ENCODE measurements at places on chromosomes 1 and 21.

DNA sequence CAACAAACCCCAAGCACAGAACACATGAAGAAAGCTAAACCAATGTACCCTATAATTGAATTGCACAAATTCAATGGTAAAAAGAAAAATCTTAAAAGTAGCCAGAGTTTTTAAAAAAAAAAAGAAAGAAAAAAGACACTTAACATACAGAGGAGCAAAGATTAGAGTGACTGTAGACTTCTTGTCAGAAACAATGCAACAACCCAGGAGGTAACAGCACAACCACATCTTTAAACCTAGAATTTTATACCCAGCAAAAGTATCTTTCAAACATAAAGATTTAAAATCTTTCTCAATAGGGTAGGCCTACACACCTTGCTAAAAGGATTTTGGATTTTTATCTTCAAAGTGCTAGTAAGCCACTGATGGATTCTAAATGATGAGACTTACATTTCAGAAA, 64.4 kb downstream of the PHTF1 start:
- no peak for DNase-seq

GRCh38 chr1:101238681-101239094, 1.9 kb downstream of the S1PR1 start:
- peak; percentile 94 for DNase-seq

- DNase-seq = no peak
These were observed 7.6 kb downstream of the EDN2 start for GRCh38 chr1:41476807-41477361.

GRCh38 chr1:30745834-30746208, 11.8 kb downstream of the LAPTM5 start:
- no peak for DNase-seq

DNA sequence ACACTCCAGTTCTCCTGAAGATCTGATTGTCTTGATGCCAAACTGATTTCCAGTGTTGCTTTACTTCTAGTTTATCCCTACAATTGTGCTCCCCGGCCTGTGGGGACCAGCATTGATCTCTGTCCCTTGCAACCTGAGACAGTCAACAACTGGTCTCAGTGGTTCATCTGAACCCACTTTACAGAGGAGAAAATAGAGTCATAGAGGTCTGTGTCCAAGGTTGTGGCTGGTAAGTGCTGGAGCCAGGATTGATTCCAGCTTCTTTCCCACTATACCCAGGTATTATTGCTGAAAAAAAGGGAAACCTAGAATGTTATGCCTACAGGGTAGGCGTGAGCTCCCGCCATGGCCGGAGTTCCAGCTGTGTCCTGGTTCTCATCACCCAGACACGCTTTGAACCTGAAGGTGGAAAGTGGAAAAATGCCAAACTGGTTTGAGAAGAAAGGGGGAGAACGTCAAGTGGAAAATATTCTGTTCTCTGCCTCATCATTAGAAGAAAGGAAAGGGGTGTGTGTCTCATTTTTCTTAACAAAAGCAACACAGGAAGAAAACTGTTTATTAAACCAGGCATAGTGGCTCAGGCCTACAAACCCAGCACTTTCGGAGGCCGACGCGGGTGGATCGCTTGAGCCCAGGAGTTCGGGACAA, 60.7 kb upstream of the ITPKB start:
- DNase-seq = no peak

DNA sequence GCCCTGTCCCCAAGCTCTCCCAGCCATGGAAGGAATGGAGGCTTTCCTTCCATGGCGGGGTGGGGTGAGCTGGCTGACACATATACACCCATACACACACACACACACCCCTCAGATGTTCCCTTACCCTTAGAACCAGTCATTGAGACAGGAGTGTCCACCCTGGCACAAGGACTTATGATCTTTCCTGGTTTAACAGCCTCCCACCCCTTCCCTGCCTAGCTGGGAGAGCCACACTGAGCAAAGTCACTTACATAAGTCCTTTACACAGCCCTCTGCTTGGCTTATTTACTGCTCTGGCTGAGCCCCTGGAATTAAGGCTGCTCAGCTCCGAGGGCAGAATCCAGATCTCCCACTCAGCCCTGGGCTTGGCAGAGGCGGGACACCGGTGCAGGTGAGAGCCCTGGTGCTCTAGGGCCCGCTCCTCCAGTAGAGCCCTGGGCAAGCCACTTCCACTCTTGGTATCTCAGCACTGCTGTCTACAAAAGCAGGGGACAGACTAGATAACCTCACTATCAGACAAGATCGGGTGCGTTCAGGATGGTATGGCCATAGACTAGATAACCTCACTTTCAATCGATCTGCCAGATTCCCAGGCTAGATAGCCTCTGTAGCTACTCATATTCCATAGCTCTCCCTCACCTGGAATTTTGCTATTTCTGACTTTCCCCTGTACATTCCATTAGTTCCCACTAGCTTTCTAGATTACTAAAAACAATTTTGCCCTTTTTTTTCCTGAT, 16.7 kb downstream of the SLC6A9 start:
- no peak for DNase-seq

GRCh38 chr1:194846488-194846887, 1660.1 kb upstream of the B3GALT2 start:
- DNase-seq = no peak

DNA sequence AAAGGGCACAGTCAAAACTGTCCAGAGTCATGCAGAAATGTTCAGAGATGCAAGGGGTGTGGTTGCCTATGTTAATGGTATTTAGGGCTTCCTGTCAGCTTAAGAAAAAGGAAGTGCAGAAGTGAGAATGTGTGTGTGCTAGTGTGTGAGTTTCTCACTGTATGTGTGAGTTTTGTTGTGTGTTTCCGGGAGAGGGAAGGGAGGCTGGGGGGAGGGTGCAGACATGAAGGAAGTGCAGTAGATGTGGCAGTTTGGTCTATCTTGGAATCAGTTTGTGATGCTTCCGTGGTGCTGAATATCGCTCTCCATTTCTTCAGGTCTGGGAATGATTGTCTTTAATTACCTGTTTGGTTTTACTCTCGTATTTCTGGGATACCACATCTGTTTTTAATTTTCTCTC, 16.5 kb upstream of the ATP6V1G3 start:
- DNase-seq = peak; percentile 85

GRCh38 chr1:96521010-96521409, 200.6 kb upstream of the PTBP2 start:
- DNase-seq = no peak

GRCh38 chr1:95631695-95632094, 397.7 kb downstream of the RWDD3 start:
- DNase-seq = no peak

- no peak for DNase-seq
These were observed 20.1 kb downstream of the CBR1 start for GRCh38 chr21:36089946-36090345.

DNA sequence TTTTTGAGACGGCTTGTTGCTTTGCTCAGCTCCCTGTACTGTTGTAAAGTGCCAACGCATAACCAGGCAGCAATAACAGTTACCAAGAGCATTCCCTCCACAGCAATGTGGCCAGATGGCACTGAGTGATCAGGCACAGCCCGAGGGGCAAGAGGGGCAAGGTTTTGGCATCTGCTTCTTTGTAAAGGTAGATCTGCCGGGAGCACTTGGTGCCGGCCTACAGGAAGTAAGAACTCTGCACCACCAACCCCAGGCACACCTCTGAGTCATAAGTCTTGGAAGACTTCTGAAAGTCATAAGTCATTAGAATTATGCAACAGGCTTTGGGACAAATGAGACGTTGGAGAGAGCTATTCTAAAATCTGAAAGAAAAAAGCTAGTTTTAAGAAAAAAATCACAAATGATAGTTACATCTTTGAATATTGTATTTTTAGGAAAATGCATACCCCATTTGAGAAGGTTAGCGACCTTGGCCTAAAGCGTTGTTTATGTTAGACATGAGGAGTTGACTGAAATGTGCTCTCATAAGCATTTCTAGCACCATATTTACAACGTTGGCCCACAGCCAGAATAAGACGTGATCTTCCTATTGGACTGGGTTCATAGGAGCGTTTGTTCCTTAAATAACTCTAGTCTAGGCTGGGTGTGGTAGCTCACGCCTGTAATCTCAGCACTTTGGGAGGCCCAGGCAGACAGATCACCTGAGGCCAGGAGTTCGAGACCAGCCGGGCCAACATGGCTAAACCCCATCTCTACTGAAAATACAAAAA, 37.7 kb upstream of the MAP10 start:
- no peak for DNase-seq

- no peak for DNase-seq
These were observed 302.7 kb downstream of the DISC1 start for GRCh38 chr1:231929311-231929710.

DNA sequence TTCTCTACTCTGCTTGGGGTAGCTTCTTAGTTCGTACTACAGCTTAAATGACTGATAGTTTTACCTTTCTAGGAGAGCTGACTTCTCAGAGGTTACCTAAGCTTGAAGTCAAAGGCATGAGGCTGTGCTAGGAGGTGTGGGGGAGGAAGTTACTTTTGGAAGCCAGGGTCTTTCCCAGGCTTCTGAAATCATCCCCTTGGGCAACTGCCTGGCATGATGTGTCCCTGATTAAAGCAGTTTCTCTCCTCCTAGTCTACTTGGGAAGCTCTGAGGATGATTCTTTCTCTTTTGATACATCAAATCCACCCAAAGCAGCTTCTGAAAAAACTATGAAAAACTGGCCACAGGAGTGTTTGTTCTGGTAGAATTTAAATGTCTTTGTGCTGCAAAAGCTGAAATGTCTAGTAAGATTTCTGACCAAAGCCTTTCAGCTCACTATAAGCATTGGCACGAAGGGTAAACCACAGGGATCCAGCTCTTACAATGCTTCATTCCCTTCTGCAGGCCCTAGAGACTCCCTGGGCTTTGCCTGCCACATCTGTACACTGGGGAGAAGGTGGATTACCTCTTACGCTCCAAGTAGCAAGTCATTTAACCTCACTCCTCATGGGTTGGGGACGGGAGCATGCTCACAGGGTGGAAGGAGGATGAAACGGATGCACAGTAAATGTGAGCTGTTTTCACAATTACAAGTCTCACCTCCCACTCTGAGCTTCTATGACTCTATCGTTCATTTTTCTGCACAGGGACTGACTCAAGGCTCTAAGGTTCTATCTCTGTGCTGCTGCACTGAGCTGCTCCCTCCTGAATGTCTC, 59.6 kb downstream of the RUNX1 start:
- DNase-seq = peak; percentile 76

GRCh38 chr1:234512451-234512861, 33.5 kb upstream of the TARBP1 start:
- no peak for DNase-seq

GRCh38 chr21:29885491-29885890, 54.3 kb downstream of the GRIK1 start:
- no peak for DNase-seq

- no peak for DNase-seq
These were observed 14.0 kb upstream of the TBX19 start for GRCh38 chr1:168266644-168267186.

DNA sequence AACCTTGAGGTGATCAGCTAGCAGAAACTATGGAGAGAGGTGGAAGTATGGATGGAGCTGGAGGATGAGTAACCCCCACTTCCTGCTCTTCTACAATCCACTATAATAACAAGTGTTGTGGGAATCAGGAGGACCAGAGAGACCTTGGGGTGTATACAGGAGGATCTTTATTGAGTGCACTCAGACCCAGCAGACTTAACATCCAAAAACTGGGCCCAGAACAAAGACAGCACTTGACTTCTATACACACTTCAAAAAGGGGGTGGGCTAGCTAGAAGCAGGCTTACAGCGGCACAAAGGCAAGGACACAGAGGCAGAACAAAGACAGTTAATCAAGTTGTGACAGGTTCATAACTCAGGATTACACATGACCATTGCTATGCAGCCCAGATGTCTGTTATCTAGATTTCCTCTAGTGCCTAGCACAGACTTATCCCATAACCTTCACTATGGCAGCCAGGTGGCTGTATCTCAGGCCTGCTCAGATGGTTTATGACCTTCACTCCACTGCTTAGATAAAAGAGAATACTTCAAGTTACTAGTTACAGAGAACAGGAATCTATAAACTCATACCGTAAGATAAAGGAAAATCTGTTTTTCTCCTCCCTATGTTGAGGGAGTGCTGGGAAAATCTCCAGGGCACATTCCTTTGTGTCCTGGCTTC, 36.1 kb upstream of the PADI2 start:
- DNase-seq = no peak

DNA sequence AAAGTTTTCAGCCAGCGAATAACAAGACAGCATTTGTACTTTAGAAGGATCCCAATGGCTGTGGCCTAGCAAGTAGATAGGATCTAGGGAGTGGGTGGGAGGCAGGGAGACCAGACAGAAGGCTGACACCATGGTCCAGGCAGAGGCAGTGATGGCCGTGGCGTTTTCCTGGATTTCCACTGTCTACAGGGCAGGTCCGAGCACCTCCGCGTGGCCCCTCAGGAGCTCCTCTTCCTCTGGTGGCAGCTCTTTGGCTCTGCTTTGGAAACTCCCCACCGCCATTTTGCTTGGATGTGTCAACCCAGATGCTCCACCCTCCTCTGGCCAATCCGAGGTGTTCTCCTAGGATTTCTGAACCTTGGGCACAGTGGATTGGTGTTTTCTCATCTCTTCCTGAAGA, 25.1 kb downstream of the PADI4 start:
- no peak for DNase-seq

DNA sequence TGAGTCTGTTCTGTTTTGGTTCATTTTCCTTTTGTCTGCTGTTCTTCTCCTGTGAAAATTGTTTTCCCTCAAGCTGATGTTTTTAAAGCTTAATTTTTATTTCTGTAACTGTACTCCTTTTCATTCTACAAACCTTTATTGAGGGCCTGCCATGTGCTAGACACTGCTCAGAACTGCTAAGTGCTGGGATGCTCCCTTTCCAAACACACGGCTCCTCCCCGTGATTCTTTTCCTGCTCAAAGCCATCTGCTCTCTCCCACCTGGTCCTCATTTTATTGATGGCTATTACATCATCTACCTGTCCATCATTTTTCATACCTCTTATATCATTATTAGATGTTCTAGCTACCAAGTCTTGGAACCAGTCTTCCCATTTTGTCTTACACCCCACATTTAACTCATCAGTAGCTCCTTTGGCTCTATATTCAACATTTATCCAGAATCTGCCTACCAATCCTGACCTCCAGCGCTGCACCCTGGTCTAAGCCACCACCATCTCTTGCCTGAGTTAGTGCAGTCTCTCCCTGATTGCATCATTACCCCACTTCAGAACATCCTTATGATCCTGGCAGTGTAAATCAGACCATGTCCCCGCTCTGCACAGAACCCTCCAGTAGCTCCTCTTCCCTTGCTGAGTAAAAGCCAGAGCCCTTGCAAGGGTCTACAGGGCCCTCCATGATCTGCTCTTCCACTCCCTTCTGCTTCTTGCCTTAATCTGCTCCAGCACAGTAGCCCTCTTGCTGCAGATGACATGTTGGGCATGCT, 118.1 kb downstream of the CACNA1E start:
- no peak for DNase-seq
